CD4-positive, alpha-beta T cell treated with Interleukin-12 subunit alpha and Interleukin-12 subunit beta, for 1 hour (primary cell): ENCODE measurements at places on chromosomes 3 and 15.

DNA sequence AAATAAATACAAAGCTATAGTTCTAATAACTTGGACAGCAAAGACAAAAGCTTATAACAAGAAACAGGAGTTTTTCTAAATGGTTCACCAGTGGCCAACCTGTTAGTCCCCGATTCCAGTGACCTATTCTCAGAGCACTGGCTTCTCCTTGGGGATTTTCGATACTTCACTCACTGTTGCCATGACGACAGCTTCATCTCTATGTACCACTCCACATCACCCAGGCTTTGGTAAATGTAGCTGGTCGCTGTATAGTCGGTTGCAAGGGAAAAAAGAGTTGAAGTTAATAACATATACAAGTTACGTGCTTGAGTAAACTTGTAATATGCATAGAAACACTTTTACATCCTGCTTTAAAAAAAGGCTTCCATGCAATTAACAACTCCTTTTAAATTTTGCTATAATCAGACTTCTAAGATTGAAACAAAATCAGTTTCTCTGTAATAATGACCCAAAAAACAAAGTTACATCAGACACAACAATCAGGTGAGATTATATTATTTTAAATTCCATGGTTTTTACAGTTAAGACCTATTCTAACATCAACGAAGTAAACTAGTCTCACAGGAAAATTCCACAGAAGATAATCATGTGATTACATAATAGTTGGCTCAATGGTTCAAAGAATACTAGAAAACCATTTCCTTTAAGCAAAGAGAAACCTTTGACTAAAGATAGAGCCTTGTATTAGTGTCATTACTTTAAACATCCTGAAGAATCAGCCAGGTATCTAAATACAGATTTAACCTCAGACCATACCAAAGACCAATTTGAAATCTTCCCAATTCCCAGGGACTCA, 2.9 kb downstream of the CCNL1 start:
- peak; percentile 47 for DNase-seq

DNA sequence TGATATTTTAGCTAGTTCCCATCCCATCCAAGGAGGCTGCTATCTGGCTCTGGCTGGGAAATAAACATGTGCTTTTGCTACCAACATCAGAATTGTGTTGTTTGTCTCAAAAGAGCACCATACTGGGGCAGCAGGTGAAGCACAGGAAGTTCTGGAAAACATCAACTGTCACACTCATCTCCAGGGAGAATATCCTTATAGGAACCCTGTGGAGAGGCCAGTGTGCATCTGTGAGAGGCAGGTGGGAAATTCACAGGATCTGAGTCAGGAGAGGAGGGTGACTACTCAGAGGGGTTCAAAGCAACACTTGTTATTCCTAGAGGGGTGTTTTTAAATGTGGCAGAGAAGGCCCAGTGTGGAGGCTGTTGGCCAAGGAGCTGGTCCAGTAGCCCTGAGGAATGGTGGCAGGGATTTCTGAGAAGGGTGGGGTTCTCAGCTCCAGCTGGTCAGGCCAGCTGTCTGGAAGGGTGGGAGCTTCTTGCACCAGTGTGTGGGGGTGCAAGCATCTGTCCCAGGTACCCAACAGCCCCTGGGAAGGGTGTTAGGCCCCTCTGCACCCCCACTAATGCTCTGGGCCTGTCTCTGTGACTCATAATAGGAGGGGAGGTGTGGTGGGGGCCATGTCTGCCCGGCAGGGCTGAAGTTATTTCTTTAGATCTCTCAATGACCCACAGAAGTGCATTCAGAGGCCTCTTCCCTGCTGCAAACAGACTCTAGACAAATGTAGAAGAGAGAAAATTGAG, 28.7 kb downstream of the RPSA start:
- DNase-seq = no peak

DNA sequence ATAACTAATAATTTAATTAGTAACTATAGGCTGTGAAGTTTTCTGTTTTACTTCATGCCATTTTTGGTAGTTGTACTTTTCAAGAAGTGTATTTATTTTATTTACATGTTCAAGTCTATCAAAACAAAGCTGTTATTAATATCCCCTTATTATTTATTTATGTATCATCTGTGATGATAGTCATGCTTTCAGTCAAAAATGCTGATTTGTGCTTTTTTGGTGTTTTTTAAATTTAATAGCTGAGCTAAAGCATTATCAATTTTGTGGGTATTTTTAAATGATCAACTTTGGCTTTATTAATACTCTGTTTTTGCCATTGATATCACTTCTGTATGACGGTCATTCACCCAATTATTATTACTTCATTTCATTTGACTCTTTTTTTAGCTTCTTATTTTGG, 1229.2 kb upstream of the CADM2 start:
- no peak for DNase-seq

- no peak for DNase-seq
Observed at GRCh38 chr3:32901005-32901932, 50.2 kb upstream of the CCR4 start.

GRCh38 chr3:105513886-105514285, 147.2 kb downstream of the ALCAM start:
- DNase-seq = no peak

DNA sequence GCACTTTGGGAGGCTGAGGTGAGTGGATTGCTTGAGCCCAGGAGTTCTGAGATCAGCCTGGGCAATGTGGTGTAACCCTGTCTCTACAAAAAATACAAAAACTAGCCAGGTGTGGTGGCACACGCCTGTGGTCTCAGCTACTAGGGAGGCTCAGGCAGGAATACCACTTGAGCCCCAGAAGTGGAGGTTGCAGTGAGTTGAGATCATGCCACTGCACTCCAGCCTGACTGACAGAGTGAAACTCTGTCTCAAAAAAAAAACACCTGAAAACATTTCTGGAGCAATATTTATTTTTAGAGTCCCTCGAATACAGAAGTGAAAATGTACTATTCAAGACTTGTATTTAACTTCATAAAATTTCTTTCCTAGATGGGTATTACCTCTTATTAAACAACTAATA, 4.6 kb downstream of the SPCS1 start:
- DNase-seq = no peak

DNA sequence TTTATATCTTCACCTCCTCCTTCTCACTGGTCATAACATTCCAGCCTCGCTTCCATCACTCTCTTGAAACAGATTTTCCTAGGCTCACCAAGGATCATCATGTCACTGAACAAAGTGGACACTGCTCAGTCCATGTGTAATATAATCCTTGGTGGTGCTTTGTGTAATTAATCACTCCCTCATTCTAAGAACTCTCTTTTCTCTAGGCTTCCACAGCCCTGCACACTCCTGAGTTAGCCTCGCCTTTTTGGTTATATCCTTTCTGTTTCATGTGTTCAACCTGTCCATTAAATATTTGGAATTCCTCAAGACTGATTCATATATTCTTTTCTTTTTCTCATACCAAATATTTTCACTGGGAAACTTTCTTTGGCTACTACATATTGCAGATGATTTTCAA, 440.8 kb downstream of the PYDC2 start:
- DNase-seq = no peak

GRCh38 chr3:189567766-189568420, 63.3 kb upstream of the TP63 start:
- no peak for DNase-seq

DNA sequence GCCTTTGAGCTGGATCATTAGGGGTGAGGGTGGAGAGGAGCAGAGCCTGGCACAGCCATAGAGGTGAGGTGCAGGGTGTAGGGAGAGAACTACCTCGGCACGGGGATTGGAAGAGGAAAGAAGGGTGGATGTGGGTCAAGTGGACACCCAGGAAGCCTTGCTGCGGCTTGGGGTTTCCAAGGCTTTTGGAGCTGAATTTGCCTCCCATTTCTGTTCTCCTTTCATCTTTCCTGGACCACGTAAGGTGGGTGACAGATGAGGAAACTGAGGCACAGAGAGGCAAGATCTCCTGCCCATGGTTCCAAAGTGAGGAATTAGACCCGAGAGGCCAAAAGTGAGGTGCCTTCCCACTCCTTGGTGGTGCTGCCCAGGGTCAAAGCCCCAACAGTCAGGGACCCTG, 35.4 kb upstream of the SFMBT1 start:
- no peak for DNase-seq

DNA sequence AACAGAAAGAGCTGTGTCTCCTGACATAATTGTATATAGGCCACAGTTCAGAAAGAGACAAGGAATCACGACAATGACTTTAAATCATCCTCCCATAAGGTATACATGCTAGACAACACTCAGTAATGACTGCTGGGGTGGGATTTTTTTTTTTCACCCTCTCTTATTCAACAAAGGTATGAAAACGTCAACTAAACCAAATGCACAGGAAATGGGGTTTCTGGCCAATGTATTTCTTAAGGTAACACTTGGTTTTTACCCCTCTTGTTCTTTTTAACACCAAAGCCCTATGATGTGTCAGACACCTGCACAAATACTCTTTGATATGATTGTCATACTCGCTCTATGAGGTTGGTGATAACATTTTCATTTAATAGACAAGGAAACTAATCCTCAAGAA, 78.3 kb downstream of the MCF2L2 start:
- DNase-seq = peak; percentile 44

- no peak for DNase-seq
Observed at GRCh38 chr3:101865751-101866509, 16.6 kb downstream of the NFKBIZ start.
